ENCODE measurements at places on chromosomes 1 and 21.
A peak's percentile ranks its signal among the peaks of the same experiment; 100 is the strongest.

DNA sequence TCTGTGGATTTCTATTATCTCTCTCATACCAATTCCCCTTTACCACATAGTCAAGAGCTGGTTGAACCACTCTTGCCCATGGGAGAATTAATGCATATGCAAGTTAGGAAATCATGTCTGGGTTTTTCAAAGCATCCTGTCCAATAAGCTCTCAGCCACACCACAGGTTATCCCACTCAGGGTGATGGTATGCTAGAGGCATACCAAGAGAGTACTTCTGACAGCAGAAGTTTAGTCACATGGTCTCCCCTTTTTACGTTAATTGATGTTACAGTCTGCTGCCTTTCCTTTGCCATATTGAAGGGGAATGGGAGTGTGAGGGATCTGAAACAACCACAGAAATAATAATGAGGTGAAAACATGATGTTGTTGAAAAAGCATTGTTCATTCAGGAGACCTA lies 135.8 kb upstream of the PBX1 start:
- no peak for DNase-seq

DNA sequence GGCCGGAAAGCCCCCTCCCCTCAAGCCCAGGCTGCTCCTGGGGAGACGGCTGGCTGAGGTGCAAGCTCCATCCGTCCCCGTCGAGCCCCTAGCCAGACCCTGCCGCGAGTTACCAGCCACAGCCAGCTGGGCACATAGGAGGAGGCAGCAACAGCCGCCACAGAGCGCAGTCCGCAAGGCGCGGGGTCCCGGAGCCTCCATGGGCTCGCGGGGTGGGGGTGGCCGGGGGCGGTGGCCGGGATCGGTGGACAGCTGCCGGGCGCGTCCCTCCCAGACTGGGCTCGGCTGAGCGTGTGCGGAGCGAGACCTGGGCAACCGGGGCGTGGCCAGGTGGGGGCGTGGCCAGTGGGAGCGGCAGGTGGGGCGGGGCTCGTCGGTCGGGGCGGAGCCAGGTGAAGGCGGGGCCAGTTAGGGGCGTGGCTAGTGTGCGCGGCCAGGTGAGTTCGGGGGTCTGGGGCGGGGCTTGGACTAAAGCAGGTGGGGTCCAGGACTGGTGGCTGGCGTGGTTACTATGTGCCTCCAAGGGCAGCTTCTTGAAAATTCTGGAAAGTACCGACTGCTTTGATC lies at the start of gene CD164L2:
Gene CD164L2, minus strand, starts transcription at position 295 of the 567 bp plus-strand sequence. Its CDS starts 94 bp downstream, at position 201.
- DNase-seq, result no peak

GRCh38 chr1:78277253-78277652 lies 213.5 kb upstream of the PTGFR start:
- no peak for DNase-seq

DNA sequence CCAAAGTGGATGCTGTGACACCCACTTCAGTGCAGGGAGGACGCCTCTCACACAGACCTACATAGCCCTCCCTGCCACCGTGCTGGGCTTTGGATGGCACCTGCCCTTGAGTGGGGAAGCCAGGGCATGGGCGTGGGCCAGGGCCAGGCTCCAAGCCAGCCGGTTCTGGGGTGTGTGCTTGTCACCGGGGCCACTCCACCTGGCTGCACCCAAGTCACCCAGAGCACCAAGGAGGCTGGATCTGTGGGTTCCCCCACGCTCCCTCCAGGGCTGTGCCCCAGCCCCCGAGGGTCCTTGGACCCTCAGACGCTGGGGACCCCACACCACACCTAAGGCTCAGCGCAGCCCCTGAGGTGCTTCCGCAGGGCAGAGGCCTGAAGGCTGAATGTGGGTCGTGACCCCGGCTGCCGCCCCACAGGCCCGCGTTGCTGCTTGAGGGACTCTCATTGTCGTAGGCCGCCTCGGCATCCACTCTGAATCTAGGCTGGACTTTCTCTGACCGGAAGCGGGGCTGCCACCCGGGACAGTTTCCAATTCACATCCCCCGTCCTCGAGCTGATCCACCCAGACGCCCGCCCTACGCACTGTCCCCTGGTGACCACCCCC lies 1.5 kb downstream of the MXRA8 start:
- DNase-seq, result no peak

DNA sequence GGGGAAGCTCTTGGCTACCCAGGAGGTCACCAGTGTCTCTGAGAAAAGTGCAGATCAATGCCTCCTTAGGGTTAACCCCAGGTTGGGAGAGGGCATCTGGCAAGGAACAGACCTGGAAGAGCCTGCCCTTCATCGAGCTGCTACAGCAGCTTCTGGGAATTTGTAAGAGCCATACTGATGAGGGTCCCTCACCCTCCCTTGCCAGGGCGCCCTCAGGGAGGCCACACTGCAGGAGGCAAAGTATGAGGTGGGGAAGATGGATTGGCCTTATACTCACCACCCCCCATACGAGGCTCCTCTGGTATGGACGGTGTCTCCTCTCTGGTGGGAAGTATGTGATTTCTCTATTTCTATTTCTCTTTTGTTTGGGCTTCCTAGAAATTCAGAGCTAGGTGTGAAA lies 13.2 kb downstream of the IGSF3 start:
- DNase-seq, result no peak

DNA sequence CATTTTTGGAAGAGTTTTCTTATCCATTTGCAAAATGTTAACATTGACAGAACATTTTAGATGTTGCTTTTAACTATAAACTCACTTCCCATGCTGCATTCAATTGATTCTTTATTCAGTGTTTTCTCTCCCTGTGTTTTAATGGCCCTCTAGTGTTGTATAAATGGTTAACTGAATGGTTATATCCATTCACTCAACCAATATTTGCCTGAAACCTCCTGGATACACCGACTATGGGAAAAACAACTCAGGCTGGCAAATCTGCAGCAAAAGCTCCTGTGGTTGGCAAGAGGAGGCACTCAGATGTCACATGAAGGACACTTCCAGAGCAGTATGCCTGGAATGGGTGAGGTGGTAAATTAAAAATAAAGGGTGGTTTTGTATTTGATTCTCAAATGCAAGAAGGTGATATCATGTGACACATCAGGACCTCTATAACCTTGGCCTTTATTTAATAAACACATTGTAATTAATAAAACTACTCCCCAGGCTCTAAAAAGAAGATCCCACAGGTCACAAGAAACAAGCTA lies 107.6 kb downstream of the BCAR3 start:
- DNase-seq, result no peak

- DNase-seq, result no peak
These were observed 55.8 kb upstream of the RC3H1 start for GRCh38 chr1:174077749-174078490.

DNA sequence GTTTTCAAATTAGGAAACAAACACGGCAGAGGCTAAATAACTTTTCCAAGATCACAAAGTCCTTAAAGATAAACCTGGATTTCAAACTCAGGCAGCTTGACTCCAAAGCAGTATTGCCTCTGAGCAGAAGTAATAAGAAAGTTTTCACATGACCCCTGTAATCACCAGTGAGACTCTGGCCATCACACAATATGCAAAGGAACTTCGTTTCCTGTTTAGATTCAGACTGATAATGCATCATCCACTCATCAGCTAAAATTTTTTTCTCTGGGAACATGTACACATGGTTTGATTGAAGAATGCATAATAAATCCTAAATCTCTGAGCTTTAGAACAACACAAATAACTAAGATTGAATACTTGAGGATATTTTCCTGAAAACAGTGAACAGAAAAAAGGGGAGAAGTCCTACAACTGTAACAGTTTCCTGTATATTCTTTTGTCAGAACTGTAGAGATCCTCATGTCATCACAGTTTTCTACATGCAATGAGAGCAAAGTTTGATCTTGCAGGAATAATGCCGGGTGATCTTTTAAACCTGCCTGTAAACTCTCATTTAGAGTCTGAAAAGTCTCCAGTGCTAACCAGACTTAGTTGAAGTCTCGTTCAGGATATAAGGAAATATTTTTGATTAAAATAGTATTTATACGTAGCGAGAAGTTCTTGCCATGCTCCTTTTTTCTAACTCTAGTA lies 225.3 kb downstream of the SPATA17 start:
- DNase-seq, result no peak

GRCh38 chr1:46517010-46517600 lies 27.5 kb downstream of the DMBX1 start:
- no peak for DNase-seq

DNA sequence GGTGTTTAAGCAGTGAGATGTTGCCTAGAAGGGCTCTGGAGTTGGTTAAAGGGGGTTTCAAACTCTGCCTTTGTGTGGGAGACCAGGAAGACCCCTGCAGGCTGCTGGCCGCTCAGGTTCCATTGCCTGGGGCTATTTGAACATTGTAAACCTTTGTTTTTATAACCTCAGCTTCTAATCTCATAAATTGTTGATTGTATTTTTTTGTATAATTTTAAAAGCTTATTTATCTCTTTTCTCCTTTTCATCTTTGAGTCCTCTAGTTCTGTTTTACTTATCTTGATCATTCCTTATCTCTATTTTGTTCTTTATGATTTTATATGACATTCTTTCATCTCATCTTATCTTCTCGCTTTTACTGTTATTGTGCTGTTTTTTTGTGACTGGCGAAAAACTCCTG lies 45.5 kb upstream of the SOX13 start:
- DNase-seq, result no peak

DNA sequence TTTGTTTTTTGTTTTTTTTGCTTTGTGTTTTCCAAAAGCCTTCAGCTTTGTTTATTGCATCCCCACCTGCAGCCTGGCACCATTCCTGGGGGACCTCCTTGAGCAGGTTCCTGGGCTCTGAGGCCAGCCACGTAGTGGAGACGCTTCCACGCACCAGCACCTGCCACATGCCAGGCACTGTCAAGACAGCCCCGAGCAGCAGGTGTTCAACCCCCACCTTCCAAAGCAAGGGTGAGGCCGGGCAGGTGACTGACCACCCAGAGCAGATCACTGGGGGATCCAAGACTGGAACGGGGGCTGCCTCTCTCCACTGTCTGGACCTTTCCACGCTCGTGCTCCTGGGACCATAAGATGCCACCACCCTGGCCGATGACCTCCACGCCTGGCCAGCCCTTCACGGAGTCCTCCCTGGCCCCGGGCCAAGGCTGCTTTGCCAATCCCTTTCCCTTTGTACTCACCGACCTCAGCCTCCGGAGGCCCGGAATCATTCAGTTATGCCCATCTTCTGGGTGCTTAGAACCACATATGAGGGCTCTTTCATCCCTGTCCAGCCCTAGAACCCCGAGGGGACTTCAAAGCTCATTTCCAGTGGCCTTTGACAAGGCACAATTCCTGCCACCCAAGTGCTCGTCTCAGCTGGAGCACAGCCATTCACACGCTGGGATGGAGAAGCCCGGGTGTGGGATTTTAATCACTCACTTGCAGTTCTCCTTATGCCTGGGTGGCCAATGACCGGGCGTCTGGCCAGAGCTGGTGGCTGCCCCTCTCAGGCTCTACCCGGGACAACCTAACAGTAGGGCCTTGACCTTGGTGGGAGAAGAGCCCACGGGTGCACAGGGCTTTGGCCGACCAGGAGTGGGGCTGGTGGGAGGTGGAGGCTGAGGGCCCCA lies 330.8 kb downstream of the NPHP4 start:
- no peak for DNase-seq

- DNase-seq, result no peak
These were observed 84.2 kb downstream of the RGL1 start for GRCh38 chr1:183889095-183889494.

DNA sequence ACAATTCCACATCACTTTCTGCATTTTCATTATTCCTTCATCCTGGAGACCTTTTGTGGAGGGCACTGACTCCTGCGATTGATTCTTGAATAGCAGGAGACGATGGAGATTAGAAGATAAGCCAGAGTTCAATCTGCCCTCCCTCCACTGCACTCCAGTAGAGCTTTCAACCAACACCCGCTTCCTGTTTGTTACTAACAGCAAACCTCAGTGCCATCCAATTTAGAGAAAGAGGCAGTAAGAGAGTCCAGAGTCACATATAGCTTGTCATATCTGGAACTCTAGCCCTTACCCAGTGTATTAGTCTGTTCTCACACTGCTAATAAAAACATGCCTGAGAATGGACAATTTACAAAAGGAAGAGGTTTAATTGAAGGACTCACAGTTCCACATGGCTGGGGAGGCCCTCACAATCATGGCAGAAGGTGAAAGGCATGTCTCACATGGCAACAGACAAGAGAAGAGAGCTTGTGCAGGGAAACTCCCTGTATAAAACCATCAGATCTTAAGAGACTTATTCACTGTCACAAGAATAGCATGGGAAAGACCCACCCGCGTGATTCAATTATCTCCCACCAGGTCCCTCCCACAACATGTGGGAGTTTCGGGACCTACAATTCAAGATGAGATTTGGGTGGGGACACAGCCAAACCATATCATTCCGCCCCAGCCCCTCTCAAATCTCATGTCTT lies 55.9 kb downstream of the PCBP3 start:
- DNase-seq, result no peak

- no peak for DNase-seq
These were observed 272.2 kb downstream of the LMO4 start for GRCh38 chr1:87600854-87601253.

GRCh38 chr1:98216304-98216703 lies 295.5 kb upstream of the DPYD start:
- no peak for DNase-seq

DNA sequence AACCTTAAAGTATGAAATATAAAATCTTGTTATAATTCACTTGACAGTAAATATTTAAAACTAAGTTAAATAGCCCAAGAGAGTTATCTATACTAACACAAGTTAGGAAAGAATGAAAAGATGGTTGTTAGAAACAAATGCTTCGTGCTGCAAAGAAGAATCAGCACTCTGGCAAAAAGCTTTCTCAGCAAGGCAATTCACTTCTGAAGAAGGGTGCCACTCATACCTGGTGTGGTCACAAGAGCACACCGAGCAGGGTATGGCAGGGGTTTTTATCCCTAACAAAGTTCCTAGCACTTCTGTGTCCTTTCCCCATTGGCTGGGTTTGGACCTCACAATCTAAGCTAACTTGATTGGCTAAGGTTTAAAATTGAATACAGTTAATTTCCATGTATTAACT lies 121.0 kb downstream of the MAGI3 start:
- no peak for DNase-seq

- peak; percentile 36 for DNase-seq
These were observed 6.7 kb upstream of the CFAP126 start for GRCh38 chr1:161374373-161374772.

DNA sequence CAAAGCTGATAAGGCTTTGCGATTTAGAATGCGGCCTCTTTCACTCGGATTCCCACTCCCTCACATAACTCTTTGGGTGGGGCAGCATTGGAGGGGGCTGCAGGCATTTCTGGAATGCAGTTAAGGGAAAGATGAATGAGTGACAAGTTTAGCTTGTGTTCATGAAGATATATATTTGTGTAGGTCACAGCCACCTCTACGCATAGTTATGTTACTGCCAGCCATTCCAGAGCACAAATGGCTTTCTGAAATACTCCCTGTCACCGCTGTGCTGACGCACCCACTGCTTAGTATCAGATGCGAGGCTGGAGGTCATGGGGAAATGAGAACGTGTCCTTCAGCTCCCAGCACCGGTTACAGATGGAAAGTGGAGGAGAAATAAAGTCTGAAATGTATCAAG lies 54.1 kb upstream of the ATP1A1 start:
- DNase-seq, result no peak

GRCh38 chr21:37220433-37220980 lies 46.6 kb downstream of the VPS26C start:
- DNase-seq, result no peak

All from GM13976 (cell line).